ENCODE measurements at places on chromosomes 16 and 17.

DNA sequence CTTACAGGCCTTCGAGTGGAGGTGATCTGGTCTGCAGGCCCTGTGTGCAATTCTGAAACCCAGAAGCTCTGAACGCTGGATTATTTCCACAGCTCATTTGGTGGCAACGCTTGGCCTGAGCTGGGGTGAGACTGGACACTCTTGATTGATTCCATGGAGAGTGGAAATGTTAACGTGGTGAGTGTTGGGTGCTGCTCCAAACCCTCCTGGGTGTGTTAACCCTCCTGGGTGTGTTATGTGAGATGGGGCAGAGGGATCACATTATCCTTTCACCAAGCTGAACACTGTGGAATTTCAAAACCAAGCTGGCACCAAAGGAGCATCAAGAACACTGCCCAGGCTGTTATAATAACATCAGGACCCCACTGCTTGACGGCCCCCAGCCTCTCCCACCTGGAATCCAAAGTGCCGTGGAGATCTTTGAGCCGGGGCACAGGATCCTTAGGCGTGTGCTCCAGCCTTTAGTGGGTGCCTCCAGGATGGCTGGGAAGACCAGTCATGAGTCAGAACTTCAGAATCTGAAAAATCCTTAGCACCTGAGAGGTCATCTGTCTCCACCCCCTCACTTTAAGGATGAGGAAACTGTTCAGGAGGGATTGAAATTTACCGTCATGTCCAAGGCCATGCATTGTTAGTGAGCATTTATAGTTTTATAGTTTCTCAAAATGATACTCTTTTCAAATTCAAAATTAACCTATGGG is 75.0 kb downstream of the RPTOR start:
- DNase-seq: no peak

DNA sequence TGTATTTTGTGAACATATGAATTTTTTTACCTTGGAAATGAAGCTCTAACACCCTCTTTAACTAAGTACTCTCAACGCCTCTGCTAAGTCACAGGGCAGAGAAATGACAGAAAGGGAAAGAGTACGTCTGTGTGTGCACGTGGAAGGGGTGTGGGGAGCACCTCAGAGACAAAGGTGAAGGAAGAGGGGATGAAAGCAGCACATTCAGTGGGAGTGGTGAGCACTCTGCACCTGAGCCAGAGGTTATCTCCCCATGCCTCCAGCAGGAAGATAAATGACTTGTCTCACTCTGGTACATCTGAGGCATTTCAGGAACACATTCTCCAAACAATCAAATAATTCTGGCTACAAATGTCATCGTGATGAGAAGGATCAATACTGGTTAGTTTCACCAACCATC is 15.0 kb downstream of the GNA13 start:
- DNase-seq: no peak

GRCh38 chr17:7575959-7576358 is 3.5 kb upstream of the CD68 start:
- no peak for DNase-seq

DNA sequence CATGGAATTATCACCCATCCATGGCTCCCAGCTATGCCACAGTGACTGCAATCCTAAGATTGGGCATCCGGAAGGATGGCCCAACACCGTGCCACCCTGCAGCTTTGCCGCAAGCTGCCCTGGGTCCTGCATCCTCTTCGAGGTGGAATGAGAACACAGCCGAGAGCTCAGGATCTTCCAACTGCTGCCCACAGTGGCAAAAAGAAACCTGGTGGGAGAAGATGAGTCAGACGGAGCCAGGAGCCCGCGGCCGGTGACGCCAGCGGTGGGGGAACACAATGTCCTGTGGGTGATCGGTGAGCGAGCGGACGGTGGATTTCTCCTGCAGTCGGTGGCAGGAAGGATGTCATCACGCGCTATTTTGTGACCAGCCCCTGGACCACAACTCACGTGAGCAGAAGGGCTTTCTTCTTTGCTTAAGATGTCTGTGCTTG is 20.1 kb downstream of the CD7 start:
- peak; percentile 80 for DNase-seq

DNA sequence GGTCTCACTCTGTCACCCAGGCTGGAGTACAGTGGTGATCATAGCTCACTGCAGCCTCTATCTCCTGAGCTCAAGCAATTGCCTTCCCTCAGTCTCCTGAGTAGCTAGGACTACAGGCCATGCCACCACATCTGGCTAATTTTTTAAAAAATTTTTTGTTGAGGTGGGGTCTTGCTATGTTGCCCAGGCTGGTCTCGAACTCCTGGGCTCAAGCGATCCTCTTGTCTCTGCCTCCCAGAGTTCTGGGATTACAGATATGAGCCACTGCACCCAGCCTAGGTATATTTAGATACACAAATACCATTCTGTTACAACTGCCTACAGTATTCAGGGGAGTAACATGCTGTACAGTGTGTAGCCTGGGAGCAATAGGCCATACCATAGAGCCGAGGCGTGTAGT is 14.3 kb downstream of the POLR3E start:
- no peak for DNase-seq

GRCh38 chr17:7222972-7223292 is 3.2 kb downstream of the ACADVL start:
- DNase-seq: no peak

Data from brain pericyte (primary cell).